ENCODE measurements at places on chromosomes 2 and 18.

DNA sequence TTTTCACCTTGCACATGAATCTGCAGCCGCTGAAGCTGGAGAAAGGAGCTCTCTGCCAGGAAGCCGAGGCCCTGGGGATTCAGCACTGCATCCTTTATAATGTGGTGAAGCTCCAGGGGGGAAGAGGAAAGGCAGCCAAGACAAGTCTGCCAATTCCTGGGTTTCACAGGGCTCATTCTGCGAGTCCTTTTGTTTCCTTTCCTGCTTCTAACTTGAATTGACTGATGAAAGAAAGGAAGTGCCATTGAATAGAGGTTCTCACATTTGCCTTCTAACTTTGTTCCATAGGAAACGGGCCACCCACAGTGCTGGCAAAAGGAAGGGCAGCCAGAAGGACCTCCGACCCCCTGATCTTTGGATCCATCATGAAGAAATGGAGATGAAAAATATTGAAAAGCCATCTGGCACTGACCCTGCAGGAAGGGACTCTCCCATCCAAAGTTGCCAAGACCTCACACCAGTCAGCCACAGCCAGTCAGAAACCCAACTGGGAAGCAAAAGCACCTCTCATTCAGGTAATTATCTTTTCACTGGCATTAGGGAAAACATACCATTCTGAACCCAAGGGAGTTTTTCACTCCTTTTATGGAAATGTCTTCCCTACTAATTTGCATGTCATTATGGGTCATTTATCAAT is 765.4 kb downstream of the MBD2 start:
- DNase-seq = no peak

GRCh38 chr2:238016526-238016925 is 44.3 kb upstream of the SCLY start:
- DNase-seq = no peak

GRCh38 chr2:7598402-7598801 is 681.2 kb downstream of the RNF144A start:
- DNase-seq = no peak

DNA sequence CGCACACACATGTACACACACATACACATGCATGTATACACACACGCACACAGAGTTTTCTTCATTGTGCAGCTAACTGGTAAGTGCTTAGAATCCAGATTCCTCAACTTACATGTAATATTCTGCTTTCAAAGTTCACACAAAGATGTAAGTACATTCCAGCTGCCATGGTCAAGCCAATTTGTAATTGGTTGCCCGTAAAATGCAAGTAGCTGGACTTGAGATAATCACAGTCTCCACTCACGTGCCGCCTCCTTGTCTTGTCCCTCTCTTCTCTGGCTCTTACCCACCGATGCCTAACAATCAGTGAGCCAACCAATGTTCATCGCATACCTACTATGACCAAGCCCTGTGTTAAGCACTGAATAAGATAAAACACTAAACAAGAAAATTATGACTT is 77.8 kb downstream of the SOCS6 start:
- DNase-seq = no peak

GRCh38 chr2:132415915-132416722 is 486 bp upstream of the GPR39 start:
- no peak for DNase-seq
